ENCODE measurements at places on chromosomes 3 and 15.

GRCh38 chr15:56272454-56272853, 28.8 kb upstream of the RFX7 start:
- no peak for DNase-seq

DNA sequence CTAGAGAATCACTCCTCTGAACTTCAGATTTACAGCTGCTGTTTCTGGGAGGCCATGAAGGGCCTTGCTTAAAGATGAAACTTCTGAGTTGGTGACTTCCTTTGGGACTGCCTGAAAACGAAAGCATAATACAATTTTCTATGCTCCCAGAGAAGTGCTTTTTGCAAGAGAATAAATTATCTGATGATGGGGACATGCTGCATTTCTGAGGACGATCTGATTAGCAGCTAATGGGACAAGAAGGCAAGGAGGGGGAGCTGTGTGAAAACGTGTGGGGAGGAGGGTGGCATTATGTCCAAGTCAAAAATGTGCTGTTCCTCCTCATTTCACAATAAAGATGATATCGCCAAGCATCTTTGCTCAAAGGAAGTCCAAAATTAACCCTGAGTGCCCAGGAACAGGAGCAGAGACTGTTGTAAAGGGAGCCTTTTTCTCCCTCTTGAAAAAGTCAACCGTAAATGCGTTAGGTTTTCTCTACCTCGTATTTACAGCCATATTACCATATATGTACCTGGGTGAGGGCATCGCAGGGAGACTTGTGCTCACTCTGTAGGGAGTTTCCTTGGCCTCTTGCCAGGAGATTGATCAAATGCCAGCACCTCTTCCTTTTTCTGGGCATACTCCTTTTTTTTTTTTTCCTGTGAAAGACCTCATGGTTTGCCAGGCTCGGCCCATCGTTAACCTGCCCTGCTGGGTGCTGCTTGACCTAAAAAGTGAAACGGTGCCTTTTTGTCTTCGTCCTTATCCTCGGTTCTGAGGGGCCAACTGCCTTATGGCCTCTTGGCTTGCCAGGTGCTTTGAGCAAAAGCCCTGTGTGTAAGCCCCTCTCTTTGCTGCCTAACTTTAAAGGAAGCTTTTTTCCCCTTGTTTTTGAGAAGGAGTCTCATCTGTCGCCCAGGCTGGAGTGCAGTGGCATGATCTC, 11.5 kb downstream of the ITPR1 start:
- DNase-seq: peak; percentile 56

DNA sequence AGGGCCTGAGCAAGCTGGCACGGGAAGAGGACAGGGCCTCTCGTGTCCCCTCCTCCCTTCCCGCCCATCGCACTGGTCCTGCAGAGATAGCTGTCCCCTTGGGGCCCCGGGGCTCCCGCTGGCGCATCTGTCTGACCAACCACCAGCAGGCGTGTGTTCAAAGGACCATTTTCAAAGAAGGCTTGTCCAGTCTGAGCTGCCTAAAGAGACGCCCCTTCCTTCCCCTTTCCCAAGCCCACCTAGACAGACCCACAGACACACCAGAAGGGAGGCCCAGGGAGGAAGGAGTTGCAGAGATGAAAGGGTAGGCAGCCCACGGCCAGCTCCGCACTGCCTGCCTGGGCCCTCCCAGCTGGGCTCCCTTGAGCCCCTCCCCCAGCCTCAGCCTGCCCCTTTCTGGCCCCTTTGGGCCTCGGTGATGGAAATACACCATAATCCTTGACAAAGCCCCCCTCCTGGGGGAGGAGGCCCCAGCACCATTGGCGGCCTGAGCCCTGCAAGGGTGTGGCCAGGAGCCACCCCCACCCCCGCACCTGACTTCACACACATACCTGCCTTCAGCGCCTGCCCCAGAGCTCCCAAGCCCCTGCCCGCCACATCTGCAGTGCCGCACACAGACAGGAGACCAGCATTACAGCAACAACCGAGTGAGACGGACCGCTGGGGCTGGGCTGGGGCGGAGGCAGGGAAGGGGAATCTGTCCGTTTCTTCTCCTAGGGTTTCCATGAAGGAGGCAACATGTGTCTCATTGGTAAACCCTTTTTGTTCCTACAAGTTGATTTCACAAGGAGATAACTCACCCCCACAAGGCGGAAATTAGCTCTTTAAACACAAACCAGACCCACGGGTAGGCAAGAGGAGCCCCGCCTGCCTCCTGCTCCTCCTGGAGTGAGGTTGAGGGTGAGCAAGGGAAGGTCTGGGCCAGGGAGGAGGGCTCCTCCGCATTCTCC, at the start of gene STRA6:
TSS of gene STRA6 (minus strand) at position 336 of the 950 bp plus-strand sequence. CDS start 520 bp downstream, outside the sequence.
- no peak for DNase-seq

DNA sequence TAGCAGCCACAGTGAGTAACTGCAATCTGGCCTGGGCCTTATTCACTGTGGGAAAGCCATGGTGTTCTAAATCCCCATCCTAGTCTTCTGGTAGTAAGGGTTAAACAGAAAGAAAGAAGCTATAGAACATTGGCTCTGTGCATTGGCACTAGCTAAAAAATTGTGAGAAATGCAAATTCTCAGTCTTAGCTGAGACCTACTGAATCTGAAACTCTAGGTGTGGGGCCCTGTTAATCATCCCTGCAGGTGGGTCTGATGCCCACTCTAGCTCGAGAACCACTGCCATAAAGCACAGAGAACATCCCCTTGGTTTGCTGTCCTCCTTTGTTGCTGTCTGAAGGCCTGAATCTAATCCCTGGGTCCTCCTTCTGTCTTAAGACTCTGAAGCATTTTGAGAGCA, 59.3 kb downstream of the MEIS2 start:
- no peak for DNase-seq

GRCh38 chr3:184592371-184593219, 31.0 kb downstream of the EPHB3 start:
- no peak for DNase-seq

GRCh38 chr15:42608110-42608531, 32.7 kb downstream of the STARD9 start:
- DNase-seq: peak; percentile 30

DNA sequence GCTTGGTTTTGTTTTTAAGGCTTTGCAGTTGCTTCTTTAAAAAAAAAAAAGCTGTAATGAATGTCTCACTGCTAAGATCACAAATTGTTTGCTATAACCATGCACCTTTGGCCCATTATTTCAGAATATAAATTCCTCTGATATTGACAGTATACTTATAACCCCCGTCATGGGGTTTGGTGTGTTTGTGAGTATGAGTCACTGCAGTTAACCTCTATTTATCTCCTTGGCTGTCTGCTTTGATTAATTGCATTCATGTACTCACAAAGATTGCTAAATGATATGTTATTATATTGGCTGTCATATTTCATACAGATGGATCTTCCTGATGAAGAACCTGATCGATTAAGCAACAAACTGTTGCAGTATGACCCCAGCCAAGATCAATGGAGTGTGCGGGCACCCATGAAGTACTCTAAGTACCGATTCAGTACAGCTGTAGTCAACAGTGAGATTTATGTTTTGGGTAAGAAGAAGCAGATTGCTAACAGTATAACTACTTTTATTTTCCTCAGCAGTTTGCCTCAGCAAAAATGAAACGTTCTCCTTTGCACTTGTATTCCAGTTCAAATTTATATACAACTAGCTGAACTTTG, 14.9 kb downstream of the KBTBD12 start:
- DNase-seq: no peak

Measured in CD4-positive, alpha-beta memory T cell (primary cell).